ENCODE measurements at places on chromosomes 3 and 15. TPM values are rescaled to one million over a fixed set of nuclear protein-coding genes. Genes with fewer than 3 reads are reported as not detected.

Gene SPTBN5
- 0.16 TPM for total RNA-seq

Gene POPDC2
- 86.6 TPM for total RNA-seq

Gene RETNLB
- total RNA-seq = not detected

Gene CNBP
- total RNA-seq = 650 TPM

Gene RPL22L1
- 69.6 TPM for total RNA-seq

Gene VGLL3
- total RNA-seq = 24.0 TPM

Gene SLC12A8
- not detected for total RNA-seq

Gene C3orf18
- 28.0 TPM for total RNA-seq
